ENCODE measurements at places on chromosomes 7 and 10.

DNA sequence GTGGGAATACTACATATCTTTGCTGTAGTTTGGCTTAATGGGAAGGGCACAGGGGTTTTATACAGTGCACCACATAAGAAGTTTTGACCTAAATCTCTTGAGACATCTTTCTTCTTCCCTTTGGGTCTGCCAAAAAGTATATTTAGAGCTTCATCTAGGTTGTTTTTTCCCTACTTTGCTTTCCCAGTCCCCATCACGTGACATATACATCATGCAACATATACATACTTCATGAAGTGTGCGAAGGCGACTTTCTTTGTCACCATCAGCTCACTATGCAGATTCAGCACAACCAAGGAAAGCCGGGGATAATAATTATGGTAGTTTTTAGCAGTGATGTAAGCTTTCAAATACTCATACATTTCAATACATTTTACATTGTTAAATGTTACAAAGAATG, 177.1 kb upstream of the PPP1R3A start:
- DNase-seq: no peak

GRCh38 chr7:8638076-8638475, 204.7 kb downstream of the NXPH1 start:
- DNase-seq: no peak

DNA sequence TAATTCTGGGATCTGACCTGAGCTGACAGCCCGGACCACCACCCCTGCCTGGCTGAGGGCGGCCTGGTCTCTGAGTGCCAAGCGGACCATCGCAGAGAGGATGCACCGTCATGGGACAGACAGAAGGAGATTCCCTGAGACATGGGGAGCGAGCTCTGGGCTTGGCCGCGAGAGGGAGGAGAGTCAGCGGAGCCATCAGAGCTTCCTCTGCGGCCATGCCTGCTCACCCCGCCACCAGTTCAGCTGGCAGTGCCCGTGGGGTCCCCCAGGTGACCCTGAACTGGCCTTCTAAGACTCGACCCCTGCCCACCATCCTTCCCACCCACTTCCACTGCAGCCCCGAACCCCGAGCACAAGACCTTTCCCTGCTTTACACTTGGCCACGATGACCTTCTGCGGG, 152.8 kb downstream of the TCERG1L start:
- no peak for DNase-seq

DNA sequence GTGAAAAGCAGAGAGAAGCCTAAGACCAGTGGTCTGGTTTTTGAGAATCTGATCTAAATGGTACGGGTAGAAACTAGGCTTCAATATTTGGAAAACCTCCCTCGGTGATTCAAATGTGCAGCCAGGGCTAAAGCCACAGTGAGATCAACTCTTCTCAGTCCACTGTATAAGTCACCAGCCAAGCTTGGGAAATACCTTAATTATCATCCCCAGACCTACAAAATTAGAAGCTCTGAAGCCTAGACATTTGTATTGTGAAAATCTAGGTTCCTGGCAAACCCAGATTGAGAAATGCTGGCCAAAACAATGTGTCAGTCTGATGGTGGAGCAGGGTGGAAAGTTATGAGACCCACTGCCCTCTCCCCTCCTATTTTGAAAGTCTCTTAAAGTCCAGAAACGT, 131.7 kb downstream of the DGKI start:
- DNase-seq: no peak

DNA sequence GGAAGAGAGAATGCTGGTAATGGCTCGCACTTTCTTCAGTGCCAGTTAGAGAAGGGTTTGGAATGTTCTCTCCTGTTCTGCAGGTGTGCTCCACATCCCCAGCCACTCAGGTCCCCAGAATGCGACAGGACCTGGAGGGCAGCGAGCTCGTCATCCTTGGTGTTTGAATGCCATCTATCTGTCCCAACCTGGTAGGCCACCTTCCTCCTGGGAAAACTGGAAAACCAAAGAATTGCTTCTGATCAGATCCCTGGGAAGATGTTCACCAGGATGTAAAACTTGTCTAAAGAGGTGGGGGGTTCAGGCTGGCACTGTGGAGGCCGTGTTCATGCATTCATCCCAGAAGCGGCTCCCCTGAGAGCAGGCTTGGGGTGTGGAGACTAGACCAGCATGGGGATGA, 379.5 kb downstream of the GLRX3 start:
- no peak for DNase-seq

- no peak for DNase-seq
Observed at GRCh38 chr7:151204383-151205032, 5.8 kb downstream of the H2BK1 start.

DNA sequence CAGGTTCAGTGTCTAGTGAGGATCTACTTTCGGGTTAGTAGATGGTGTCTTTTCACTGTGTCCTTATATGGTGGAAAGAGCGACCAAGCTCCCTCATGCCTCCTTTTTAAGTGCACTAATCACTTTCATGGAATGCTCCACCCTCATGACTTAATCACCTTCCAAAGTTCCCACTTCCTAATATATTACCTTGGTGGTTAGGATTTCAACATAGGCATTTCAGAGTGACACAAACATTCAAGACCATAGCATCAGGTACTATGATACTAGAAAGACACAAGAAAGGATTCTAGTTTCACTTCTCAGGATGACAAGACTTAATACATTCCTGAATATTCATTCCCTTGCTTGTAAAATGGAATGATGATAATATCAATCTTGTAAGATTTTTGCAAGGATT, 119.1 kb upstream of the FAM3C start:
- no peak for DNase-seq

DNA sequence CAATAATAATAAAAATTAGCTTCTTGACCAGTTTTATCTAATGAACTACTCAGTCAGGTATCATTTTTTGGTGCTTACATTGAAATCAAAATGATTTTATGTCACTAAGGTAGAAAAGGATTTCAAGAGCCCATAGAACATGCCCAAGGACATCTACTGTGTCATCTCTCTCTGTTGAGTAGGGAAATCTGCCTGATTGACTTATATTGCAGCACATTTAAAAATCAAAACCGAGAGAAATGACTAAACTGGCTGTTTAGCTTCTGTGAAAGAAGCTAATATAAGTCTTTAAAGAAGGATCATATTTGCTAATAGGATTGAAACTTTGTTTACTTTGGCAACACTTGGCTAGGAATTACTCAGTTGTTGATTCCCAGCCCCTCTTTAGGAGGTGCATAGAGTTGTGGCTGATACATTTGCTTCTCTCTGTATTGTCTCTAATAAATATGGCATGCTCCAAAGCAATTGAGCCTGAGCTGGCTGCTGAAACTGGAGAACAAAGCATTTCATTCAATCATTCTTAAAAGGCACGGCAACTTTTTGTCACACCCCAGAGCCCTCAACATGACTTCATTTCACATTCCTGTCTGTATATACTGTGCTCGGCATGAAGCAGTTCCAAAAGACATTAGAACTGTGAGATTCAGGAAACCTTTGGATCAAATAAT, 1096.9 kb upstream of the POT1 start:
- no peak for DNase-seq

DNA sequence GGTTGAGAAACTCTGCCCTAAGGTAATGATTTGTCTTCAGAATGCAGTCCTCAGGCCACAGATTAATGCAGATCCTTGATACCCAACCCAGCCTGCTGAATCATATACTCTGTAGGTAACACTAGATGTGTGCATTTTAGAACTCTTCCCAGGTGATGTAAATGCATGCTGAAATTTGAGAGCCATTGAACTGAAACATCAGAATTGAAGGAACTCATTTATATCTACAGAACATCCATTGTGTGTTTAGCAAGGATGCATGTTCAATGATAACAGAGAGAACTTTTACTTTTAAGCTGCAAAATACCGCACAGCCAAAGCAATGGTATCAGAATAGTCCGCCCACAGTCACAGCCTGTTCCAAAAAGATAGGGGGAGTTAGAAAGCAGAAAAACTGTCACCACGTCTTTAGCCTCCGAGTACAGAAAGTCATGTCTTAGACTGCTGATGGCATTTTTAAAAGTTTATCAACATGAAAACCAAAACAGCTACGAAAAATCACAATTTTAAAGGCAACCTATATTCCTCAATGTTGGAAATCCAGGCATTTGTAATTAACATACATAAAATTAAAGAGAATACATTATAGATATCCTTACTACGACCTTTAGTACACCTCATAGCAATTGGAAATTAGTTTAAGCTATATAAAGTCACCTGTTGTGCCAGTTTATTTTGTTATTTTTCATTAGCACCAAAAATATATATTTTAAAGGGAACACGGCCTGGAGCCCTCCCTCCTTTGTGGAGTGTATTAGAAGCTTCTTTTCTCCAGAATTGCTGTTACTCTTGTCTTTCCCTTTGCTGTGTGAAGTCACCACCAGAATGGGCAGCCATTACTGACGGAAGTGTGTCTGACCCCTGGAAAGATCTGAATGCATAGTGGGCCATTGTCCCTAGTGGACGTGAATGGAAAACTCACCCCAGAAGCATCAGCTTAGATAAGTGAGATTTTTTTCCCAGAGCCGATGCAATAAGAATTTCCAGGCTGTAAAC, 65.8 kb upstream of the PRKAR2B start:
- no peak for DNase-seq

DNA sequence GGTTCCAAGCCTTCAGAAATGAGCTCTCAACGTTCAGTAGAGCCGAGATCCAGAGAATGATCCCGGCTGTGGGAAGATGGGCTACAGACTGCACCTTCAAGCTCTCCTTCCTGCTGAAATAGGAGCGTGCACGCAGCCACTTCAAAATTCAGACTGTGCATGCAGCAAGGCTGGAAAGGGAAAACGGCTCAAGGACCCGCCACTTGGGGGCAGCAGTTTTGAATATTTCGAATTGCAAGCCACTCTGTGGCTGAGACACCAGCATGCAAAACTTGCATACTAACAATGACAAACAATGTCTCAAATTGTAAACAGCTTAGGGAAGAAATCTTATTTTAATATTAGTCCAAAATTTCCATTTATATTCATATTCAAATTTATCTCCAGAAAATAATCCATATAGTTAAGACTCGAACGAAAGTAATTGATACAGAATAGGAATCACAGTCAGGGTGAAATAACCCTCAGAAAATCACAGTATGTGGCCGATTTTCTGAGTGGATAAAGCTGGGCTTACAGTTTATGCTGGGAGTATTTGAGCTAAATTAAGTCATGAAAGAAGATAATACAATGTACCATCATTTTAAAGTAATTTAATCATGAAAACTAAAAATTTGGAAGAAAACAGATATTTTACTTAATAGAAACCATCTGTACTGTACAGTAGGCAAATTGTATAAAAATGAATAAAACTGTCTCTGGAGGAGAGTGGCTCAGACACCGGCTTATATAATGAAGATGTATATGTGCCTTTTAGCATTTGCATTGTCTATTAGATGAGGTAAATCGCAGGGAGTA, 137.9 kb upstream of the MKI67 start:
- DNase-seq: no peak

GRCh38 chr10:101273741-101274140, 44.5 kb upstream of the LBX1 start:
- DNase-seq: no peak

GRCh38 chr7:15747301-15747700, 60.8 kb upstream of the MEOX2 start:
- DNase-seq: no peak

- DNase-seq: no peak
Observed at GRCh38 chr7:132580277-132580676, 4.0 kb upstream of the PLXNA4 start.

- no peak for DNase-seq
Observed at GRCh38 chr10:1257274-1257673, 201.1 kb downstream of the WDR37 start.

GRCh38 chr7:46756996-46757395, 824.9 kb downstream of the TNS3 start:
- no peak for DNase-seq

- DNase-seq: no peak
Observed at GRCh38 chr7:73451780-73452398, 18.3 kb downstream of the FZD9 start.

DNA sequence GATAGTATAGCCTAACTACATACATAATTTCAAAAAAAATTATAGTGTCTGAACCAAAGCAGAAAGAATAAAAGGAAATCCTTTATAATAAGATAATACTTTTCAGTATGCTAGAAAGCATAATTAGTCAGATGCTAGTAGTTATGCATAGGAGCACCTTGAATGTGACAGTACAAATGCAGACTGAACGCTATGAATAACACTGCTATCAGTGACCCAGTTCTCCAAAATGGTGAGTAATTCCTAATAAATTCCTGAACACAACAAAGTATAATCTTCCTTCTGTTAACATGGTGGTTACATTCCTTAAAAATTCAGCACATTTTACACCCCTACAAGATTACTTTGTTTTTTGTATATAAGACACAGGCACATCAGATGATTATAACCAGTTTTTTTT, 1.2 kb upstream of the CHPF2 start:
- no peak for DNase-seq

Data from stimulated activated CD8-positive, alpha-beta memory T cell treated with anti-CD3 and anti-CD28 coated beads, Interleukin-7, amount 100 ng/mL, for 48 hours (primary cell).